Ovary (tissue), 10 donors: ENCODE measurements at places on chromosomes 13 and 19. TPM values are rescaled to one million over a fixed set of nuclear protein-coding genes. Genes with fewer than 3 reads are reported as not detected.

The SEMA6B gene
- 7.6 TPM for polyA plus RNA-seq

The TNNT1 gene
- 1.3 TPM for polyA plus RNA-seq

The C19orf85 gene
- polyA plus RNA-seq = not detected

The PGLYRP2 gene
- polyA plus RNA-seq = not detected

The LAIR1 gene
- 4.9 TPM for polyA plus RNA-seq

The RHPN2 gene
- polyA plus RNA-seq = 2.6 TPM

The AXL gene
- polyA plus RNA-seq = 34.7 TPM

The TBC1D4 gene
- 26.2 TPM for polyA plus RNA-seq

The TNFSF11 gene
- not detected for polyA plus RNA-seq

GRCh38 chr13:48681905-48682304, 28.2 kb downstream of the CYSLTR2 start:
- no peak for DNase-seq

- no peak for DNase-seq
Observed at GRCh38 chr19:40623403-40624251, 22.5 kb downstream of the LTBP4 start.

DNA sequence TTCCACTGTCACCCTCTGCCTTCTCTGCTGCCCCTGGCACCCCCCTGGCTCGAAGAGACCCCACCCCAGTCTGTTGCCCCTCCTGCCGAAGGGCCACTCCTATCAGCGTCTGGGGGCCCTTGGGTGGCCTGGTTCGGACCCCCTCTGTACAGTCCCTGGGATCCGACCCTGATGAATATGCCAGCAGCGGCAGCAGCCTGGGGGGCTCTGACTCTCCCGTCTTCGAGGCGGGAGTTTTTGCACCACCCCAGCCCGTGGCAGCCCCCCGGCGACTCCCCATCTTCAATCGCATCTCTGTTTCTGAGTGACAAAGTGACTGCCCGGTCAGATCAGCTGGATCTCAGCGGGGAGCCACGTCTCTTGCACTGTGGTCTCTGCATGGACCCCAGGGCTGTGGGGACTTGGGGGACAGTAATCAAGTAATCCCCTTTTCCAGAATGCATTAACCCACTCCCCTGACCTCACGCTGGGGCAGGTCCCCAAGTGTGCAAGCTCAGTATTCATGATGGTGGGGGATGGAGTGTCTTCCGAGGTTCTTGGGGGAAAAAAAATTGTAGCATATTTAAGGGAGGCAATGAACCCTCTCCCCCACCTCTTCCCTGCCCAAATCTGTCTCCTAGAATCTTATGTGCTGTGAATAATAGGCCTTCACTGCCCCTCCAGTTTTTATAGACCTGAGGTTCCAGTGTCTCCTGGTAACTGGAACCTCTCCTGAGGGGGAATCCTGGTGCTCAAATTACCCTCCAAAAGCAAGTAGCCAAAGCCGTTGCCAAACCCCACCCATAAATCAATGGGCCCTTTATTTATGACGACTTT, 2.0 kb downstream of the ZFP36 start:
- peak; percentile 41 for DNase-seq

DNA sequence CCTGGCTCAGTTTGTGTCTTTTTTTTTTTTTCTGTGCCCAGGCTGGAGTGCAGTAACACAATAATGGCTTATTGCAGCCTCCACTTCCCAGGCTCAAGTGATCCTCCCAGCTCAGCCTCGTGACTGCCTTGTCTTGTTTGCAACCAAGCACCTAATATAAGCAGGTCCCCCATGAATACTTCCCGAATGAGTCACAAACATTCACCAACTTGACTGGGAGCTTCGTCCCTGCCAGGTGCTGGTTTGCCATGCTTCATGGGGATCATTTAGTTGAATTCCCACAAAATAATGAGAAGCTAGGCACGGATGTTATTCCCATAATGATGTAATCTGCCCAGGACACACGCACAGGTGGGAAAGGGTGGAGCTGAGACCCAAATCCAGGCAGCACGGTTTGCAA, 176.5 kb downstream of the CACNA1A start:
- DNase-seq = no peak

DNA sequence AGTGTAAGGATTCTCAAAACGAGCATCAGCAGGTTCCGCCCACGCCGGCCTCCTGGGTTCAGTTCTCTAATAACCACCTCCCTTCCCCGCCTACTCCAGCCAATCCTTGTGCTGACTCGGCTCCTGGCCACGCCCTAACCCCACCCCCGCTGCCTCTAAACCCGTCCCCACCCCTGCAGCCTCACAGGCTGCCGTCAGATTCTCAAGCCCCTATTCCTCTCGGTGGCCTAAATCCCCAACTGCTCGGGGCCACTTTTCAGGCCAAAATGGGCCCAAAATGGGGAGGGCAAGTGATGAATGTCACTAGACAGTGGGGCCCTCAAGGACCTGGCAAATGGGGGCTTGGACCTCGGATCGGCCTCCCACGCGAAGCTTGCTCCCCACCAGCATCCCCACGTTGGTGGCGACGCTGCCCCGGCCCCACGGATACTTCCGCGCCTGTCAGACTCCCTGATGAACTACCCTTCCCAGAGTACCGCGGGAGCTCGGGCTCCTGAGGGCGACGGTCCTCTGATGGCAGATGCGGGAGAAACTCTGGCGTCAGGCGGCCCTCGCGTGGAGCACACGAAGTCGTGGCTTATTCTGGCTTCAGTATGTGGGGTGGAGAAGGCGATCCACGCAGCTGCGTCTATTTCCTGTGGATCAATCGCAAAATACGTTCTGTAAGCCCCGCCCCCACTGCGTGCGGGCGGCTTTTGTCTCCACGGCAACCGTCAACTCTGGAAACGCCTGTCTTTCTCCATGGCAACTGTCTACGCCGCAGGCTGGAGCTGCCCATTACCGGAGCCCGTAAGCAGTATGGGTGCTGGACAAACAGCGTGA, 24.8 kb downstream of the ZNF473 start:
- peak; percentile 64 for DNase-seq

GRCh38 chr13:27118428-27119054, 53.1 kb downstream of the USP12 start:
- DNase-seq = no peak

GRCh38 chr19:13942023-13942684, 3.9 kb upstream of the PODNL1 start:
- DNase-seq = no peak

DNA sequence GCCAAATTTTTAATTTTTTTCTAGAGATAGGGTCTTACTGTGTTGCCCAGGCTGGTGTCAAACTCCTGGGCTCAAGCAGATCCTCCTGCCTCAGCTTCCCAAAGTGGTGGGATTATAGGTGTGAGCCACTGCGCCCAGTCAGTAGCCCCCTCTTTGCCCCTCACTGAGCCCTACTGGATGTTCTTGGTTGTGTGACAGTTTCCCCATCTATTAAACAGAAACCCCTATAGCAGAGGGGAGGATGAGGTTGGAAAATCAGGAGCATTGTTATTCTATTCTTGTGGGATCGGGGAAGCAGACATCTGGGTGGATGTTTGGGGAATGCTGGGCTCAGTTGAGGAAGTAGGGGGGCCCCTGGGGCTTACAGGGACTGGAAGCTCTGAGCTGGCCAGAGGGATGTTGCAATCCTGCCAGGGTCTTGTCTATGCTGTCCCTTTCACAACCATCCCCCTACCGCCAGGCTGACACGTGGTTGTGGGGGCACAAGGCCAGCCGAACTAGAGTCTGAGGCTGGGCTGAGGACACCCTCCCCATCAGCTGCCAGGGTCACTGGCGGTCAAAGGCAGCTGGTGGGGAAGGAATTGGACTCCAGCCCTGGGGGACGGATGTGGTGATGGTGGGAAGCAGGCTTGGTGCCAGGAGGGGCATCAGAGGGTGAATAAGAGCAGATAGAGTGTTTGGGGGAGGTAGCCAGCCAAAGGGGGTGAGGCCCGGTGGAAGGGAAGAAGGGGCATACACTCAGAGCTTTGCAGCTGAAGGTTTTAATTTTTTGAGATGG, 10.9 kb downstream of the APOC1 start:
- peak; percentile 89 for DNase-seq

DNA sequence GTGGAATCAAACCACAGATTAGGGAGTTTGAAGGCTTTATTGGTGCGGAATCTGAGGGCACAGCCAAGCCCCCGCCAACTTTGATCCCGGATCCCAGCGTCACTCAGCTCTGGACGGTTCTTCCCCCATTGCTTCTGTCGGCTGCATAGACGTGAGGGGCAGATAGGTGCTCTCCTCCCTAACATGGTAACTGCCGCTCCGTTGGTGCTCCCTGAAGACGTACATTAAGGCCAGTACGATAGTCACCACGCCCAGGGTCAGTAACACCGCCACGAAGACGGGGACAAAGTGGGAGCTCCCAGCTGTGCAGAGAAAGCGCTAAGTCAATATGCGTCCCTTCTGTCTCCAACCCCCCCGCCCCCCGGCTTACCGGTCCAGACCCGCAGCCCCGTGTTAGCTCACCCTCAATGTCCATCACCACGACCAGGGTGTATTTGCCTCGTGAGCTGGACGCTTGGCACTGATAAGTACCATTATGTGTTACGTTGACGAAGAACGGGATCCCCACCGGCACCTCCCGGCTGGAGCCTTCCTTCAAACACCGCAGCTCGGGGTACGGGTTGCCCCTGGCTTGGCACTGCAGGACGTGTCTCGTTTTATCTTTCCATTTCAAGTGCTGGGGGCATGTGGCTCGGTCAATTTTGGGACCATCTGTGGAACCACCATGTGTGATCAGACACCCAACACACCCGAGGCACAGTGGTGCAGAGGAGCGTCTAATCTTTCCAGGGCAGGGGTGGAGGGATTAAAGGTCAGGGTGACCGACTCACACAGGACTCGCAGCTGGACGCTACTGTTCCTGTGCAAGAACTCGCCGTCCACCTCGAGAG, 644 bp upstream of the RAVER1 start:
- no peak for DNase-seq

GRCh38 chr13:103277959-103278694, 211.9 kb upstream of the SLC10A2 start:
- DNase-seq = no peak

DNA sequence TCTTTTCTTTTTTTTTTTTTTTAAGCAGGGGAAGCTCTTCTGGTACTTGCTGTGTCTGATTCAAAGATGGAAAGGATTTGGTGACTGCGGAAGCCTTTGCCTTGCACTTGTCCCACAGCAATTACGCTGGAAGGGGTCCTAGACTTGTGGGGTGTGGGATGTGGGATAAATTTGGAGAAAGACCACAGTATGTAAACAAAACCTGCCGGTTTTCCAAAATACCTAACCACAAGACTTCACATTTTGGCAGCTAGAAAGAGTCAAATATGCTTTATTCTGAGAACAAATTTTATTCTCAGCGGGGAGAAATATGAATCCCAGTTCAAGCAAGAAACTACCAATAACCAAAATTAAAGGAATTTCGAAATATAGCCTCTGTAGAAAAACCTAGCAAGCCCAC, 176.5 kb downstream of the SPRY2 start:
- no peak for DNase-seq

DNA sequence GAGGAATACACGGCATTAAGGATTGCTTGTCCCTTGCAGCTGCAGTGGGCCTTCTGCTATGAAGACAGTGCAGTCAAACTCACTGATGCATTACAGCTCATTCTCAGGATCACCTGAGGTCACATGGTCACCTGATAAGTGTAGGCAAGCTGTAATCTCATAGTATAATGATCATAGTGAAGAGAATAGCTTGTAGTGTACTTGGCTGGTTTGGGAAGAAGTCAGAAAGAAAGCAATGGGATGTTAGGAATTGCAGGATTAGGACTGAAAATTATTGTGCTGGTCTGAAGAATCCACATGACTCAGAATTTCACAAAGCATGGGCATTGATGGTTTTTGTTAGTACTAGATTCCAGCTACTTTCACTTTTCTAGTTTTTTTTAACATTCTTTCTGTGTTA, 76.7 kb downstream of the MBNL2 start:
- no peak for DNase-seq

GRCh38 chr19:52296773-52297600, at the start of gene ZNF480:
Gene ZNF480, plus strand, starts transcription at chr19:52297169. Its CDS starts 3,244 bp downstream, at chr19:52300413.
- peak; percentile 83 for DNase-seq

- DNase-seq = no peak
Observed at GRCh38 chr19:1495799-1496713, 5.1 kb downstream of the REEP6 start.

DNA sequence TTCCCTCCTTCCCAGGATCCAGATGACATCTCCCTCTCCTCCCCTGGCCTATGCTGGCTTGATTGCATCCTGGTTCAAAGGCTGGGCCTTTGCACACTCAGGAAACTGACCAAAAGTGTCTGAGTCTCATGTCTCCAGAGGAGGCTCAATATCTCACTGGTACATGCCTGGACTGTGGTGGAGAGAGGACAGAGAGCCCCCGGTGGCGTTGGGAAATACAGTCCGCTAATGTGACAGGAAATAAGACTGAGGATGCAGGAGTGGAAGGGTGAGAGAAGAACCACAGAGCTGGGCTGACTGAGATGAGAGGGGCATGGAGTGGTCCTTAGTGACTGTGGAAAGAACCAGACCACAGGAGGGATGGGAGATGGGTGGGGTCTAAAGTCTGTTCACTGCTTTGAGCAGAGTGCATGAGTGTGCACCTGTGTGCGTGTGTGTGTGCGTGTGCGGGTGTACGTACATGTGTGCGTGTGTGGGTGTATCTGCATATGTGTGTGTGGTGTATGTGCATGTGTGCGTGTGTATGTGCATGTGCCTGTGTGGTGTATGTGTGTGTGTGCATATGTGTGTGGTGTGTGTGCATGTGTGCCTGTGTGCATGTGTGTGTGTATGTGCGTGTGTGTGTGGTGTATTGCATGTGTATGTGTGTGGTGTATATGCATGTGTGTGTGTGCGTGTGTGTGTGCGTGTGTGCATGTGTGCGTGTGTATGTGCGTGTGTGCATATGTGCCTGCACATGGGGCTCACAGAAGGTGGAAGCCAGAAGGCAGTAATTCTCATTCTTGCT, 1.9 kb downstream of the SIGLEC5 start:
- no peak for DNase-seq

- no peak for DNase-seq
Observed at GRCh38 chr13:31521435-31521834, 217.9 kb upstream of the RXFP2 start.

DNA sequence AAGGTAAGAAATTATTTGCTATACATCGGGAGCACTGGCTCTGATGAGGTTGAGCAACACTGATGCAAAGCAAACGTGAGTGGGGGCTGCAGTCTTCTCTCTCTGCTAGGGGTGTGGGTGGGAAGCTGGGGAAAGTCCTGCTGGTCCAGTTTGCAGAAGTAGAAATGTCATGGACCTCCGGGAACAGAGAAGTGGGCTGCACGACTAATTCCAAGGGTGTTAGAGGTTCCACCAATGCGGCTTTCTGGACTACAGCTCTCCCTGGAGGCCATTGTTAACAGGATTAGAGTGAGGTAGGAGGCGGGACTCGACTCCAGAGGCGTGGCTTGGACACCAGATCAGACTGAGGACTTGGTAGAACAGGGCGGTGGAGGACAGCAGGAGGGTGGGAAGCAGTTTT, 5.7 kb upstream of the FBXO27 start:
- no peak for DNase-seq

GRCh38 chr13:86846501-86846900, 824.7 kb upstream of the SLITRK5 start:
- DNase-seq = no peak

DNA sequence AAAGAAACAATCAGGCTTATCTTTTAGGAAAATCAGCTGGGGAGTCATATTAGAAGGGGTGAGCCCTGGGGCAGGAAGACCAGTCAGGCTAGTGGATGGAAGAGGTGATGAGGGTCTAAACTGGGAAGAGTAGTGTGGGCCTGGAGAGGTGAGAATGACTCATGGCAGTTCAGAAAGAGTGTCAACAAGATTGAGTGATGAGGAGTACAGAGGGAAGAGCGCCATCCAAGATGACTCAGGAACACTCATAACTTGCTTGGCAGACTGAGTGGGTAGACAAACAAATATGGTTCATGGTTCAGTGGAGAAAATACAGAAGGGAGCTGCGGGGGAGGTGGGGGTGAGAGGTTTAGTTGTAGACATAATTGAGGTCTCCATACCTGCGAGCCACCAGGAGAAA, 17.3 kb upstream of the CLDN10 start:
- no peak for DNase-seq

- no peak for DNase-seq
Observed at GRCh38 chr19:53898636-53899341, 10.3 kb upstream of the CACNG7 start.
